ENCODE measurements at places on chromosomes 2 and 18.

GRCh38 chr2:136357007-136357380 lies 239.0 kb upstream of the CXCR4 start:
- DNase-seq: no peak

- DNase-seq: no peak
Observed at GRCh38 chr2:95048825-95049682, 23.5 kb downstream of the MAL start.

- DNase-seq: no peak
Observed at GRCh38 chr2:152063325-152063924, 35.4 kb downstream of the CACNB4 start.

- no peak for DNase-seq
Observed at GRCh38 chr18:46571756-46572155, 85.3 kb downstream of the LOXHD1 start.

GRCh38 chr2:235204948-235205347 lies 253.1 kb downstream of the SH3BP4 start:
- no peak for DNase-seq

- DNase-seq: peak; percentile 28
Observed at GRCh38 chr2:174590928-174591648, 6.5 kb downstream of the WIPF1 start.

All from HFFc6 (cell line).